GM23248 (cell line): ENCODE measurements at places on chromosomes 5 and 9. TPM values are rescaled to one million over a fixed set of nuclear protein-coding genes. Genes with fewer than 3 reads are reported as not detected.

The CCNJL gene
- 0.43 TPM in 1 of 2 replicates, not detected in the other for total RNA-seq

The LRRTM2 gene
- 0.11 and 0.38 TPM in 2 replicates for total RNA-seq

The CD180 gene
- total RNA-seq, result not detected in 2 replicates

The CATSPER3 gene
- 0.11 TPM in 1 of 2 replicates, not detected in the other for total RNA-seq

The LCN15 gene
- total RNA-seq, result not detected in 2 replicates

The ZBTB34 gene
- total RNA-seq, result 5.5 and 7.5 TPM in 2 replicates

The PLPPR1 gene
- not detected in 2 replicates for total RNA-seq

The CARTPT gene
- total RNA-seq, result not detected in 2 replicates

The HRCT1 gene
- 0.76 and 1.2 TPM in 2 replicates for total RNA-seq

The CCDC180 gene
- total RNA-seq, result 0.11 and 0.51 TPM in 2 replicates

The SCGB3A2 gene
- total RNA-seq, result not detected in 2 replicates

The SPATA31E1 gene
- total RNA-seq, result not detected in 2 replicates

The DBH gene
- not detected in 2 replicates for total RNA-seq

The HMCN2 gene
- not detected in 2 replicates for total RNA-seq
